Panc1 (cell line): ENCODE measurements at places on chromosomes 16 and 17. TPM values are rescaled to one million over a fixed set of nuclear protein-coding genes. Genes with fewer than 3 reads are reported as not detected.

Gene SULT1A2
- not detected for total RNA-seq

Gene CWC25
- 13.6 TPM for total RNA-seq

Gene EEF2KMT
- 24.4 TPM for total RNA-seq

Gene PLCG2
- 10.8 TPM for total RNA-seq

- no peak overlapping the region for H3K4me3 ChIP-seq
- no peak overlapping the region for H3K27ac ChIP-seq
- H3K4me1 ChIP-seq = no peaks in the 10 kb centered on the region
These were observed 42.8 kb downstream of the ZNF750 start for GRCh38 chr17:82797061-82797460.

- H3K4me1 ChIP-seq = peaks cover 9% of the 10 kb centered on the region; the same call in 1 of the 2 replicates
- H3K36me3 ChIP-seq = no peaks in the 10 kb centered on the region
- H3K27ac ChIP-seq = no peak overlapping the region
- no peak for DNase-seq
- H3K27me3 ChIP-seq = no peaks in the 10 kb centered on the region
These were observed 4.0 kb downstream of the CA4 start for GRCh38 chr17:60153606-60154390.
